ENCODE measurements at places on chromosomes 12 and 14. TPM values are rescaled to one million over a fixed set of nuclear protein-coding genes. Genes with fewer than 3 reads are reported as not detected.

The GPRC5A gene
- total RNA-seq = 48.8 TPM

The SLC10A1 gene
- total RNA-seq = not detected

The VWF gene
- 1,119 TPM for total RNA-seq

The MFAP5 gene
- not detected for total RNA-seq

The OR6C2 gene
- total RNA-seq = not detected

The PRH2 gene
- total RNA-seq = not detected

The TMTC1 gene
- total RNA-seq = 12.2 TPM

The CNTN1 gene
- 0.13 TPM for total RNA-seq

The RABGGTA gene
- 26.1 TPM for total RNA-seq

The OR4E2 gene
- total RNA-seq = not detected

The CORO1C gene
- 340 TPM for total RNA-seq

The ADAM21 gene
- 0.36 TPM for total RNA-seq

The CLEC4D gene
- not detected for total RNA-seq

The CCDC196 gene
- total RNA-seq = not detected

The PPP2R5C gene
- total RNA-seq = 118 TPM

The ITGA5 gene
- 876 TPM for total RNA-seq

The KIF5A gene
- total RNA-seq = under 0.01 TPM

The ADAM20 gene
- total RNA-seq = 1.2 TPM

The CD69 gene
- total RNA-seq = 0.53 TPM

The B4GALNT1 gene
- 0.27 TPM for total RNA-seq

The KRT5 gene
- total RNA-seq = not detected

The SLC7A7 gene
- 14.7 TPM for total RNA-seq

The SLC38A4 gene
- 0.07 TPM for total RNA-seq

The LMNTD1 gene
- not detected for total RNA-seq

The PTPN6 gene
- not detected for total RNA-seq

The DEGS2 gene
- total RNA-seq = under 0.01 TPM

The MIP gene
- not detected for total RNA-seq

The SMOC1 gene
- 0.14 TPM for total RNA-seq

The MMP19 gene
- 0.36 TPM for total RNA-seq

The NTF3 gene
- total RNA-seq = not detected

The P2RX2 gene
- total RNA-seq = not detected

The SLCO1B3 gene
- total RNA-seq = not detected

The NRIP2 gene
- not detected for total RNA-seq

The SERPINA5 gene
- total RNA-seq = not detected

The VCPKMT gene
- total RNA-seq = 7.6 TPM

The NFE2 gene
- not detected for total RNA-seq

The CLEC9A gene
- not detected for total RNA-seq

The CCND2 gene
- 80.8 TPM for total RNA-seq

The OR4K14 gene
- not detected for total RNA-seq

The KLHDC1 gene
- total RNA-seq = 2.0 TPM

The PSME1 gene
- 90.6 TPM for total RNA-seq

The MUCL1 gene
- total RNA-seq = not detected

The WDR89 gene
- total RNA-seq = 16.1 TPM

The COPZ1 gene
- total RNA-seq = 122 TPM

The RAB21 gene
- 52.3 TPM for total RNA-seq

The NR4A1 gene
- 1.3 TPM for total RNA-seq

The DTX1 gene
- total RNA-seq = not detected

The NTN4 gene
- total RNA-seq = 68.2 TPM

The OTOGL gene
- total RNA-seq = 5.3 TPM

The TESPA1 gene
- not detected for total RNA-seq

The SLC17A8 gene
- not detected for total RNA-seq
